Omental fat pad (tissue), 4 donors: ENCODE measurements at places on chromosomes 1 and 21.
A peak's percentile ranks its signal among the peaks of the same experiment; 100 is the strongest.

DNA sequence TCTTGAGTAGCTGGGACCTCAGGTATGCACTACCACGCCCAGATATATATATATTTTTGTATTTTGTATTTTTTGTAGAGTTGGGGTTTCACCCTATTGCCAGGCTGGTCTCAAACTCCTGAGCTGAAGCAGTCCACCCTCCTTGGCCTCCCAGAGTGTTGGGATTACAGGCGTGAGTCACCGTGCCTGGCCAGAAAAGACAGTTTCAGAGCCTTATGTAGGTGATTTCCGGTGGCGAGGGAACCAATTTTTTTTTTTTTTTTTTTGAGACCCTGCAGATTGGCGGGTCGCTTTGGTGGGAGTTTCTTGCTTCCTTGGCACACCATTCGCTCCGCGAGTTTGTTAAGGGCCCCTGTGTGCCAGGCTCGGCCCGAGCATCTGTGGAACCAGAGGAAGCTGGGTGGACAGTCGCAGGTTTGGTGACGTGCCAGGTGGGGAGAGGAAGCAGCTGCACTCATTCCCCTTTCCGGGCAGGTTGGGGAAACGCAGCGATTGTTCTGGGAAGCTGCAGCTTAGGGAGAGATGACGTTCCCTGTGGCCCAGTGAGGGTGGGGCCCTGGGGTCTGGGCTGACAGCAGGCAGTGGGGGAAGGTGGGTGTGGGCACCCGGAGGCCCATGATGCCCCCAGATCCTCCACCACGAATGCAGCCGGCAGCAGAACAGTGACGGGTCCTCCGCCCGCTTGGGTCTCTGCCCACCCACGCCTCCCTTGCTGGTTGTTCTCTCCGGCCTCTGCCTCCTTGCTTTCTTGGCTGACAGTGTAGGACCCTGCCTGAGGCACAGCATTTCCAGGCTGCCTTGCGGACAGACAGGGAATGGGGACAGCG is 25.1 kb downstream of the SPSB1 start:
- no peak for DNase-seq

- DNase-seq: no peak
These were observed 1.4 kb downstream of the NPPB start for GRCh38 chr1:11857164-11857851.

DNA sequence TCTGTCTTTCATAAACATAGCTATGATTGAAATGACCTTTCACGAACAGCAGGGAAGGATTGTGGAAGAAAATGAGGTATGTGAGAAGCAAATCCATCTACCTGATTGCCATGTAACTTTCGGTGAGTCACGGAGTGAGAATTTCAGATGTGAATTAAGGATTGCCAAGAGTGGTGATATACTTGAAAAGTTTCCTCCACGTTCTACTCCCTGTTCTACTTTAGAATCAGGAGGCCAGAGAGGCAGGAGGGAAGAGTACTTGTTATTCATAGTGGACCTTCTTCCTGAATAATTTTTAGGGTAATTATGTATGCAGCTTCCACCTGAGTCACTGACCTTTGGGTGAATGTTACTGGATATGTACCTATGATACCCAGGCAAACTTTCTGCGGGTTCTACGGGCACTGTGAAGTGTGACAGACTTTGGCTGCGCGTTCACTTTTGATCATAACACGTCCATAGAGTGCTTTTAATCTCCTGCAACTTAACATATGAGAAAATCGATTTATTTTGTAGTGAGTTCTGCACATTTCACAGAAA is 2.6 kb upstream of the KCNE1 start:
- DNase-seq: no peak

- no peak for DNase-seq
These were observed 15.9 kb downstream of the LRRC8B start for GRCh38 chr1:89540406-89540970.

GRCh38 chr1:168893359-168893801 is 164.4 kb upstream of the DPT start:
- DNase-seq: no peak

DNA sequence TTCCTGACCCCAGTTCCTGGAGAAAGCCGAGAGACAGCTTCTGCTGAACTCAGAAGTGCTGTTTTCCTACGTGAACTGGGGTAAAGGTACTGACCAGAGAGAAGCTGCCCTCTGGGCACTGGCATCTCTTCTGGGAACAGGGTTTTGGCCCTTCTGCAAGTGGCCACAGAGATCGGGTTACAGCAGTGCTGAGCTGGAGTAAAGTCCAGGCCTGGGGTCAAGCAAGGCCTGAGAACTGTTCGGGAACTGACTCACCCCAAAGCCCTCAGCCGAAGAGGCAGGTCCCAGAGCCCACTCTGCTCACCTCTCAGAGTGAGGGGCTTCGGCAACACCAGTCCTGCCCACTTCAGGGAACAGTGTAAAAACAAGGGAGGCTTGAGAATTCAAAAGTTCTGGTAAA is 177.2 kb upstream of the RUNX1 start:
- no peak for DNase-seq

DNA sequence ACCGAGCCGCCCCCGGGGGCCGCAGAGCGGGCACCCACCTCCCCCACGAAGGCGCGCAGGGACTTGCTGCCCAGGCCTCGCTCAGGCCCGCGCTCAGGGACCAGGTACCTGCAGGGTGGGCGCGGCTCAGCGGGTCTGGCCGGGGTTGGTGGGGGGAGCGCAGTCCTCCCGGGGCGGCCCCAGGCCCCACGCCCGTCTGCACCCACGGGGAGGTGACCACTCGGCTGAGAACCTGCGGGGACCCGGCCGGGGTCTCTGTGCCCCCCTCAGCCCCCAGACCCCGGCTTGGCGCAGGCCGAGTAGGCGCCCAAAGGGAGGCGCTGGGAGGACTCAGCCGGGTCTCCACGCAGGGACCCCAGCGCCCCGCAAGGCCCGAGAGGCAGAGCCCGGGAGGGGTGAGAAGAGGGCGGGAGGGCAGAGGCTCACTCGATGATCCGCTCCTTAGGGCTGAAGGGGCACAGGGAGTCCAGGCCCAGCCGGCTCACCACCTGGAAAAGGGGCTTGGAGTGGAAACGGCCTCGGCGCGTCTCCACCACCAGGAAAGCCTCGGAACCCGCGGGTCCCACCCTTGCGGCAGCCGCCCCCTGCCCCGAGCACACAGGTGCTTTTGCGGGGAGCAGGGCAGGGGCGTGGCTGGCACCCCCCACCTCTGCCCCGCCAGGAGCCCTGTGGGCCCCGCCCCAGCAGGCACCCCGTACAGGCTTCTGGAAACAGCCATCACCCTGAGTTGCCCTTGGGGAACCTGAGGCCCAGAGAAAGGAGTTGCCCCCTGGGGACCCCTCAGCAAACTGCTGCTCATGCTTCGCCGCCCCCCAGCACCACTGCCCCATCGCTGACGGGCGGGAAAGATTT is 9.3 kb downstream of the FTCD start:
- no peak for DNase-seq

- DNase-seq: no peak
These were observed 194.9 kb downstream of the HIVEP3 start for GRCh38 chr1:41723786-41724185.

DNA sequence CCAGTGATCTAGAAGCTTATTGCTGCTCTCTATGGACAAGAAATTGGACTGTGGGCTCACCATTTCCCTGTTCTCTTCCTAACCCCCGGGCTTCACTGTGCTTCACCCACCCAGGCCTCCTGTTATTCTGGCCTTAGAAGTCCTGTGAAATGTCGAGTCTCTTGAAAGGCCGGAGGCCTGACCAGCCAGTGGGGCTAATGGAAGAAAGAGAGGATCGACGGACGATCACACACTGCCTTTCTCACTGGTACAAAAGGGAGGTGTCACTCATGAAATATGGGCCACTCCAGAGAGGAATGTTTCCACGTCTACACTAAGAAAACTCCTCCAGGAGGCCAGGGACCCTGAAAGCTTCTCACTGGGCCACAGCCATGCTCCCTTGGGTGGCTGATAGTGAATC is 36.1 kb downstream of the CACNA1S start:
- no peak for DNase-seq

GRCh38 chr1:89360716-89361115 is 3.1 kb upstream of the GBP6 start:
- no peak for DNase-seq

GRCh38 chr1:93980320-93981273 is 71.4 kb upstream of the GCLM start:
- no peak for DNase-seq

DNA sequence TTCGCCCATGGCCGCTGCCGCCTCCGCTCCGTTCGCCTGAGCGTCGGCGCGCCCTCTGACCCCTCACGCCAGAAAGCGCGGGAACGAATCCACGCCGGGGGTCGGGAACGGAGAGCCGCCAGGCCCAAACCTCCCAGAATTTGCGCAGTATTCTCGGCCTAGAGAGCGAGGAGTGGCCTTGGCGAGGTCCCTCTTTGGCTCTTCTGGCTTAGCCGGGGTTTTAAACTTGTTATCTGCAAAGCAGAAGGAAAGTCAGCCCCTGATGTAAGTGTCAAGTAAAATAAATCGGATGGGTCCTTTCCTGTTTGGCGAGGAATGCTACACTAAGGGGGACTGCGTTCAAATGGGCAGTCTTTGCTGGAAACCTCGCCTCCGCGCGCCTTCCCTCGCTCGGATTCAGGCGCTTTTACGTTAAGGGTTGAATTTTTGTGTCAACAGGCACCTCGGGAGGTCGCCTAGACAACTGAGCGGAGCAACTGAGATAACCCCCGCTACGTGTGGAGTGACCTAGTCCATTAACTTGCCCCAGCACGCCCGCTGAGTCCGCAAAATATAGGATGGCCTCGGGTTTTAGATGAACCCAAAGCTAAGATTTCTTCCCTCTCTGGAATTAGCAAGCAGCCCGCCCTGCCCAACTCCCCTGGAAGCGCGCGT is 1.1 kb downstream of the HSF2BP start:
- no peak for DNase-seq

- DNase-seq: no peak
These were observed 189.2 kb upstream of the VAMP3 start for GRCh38 chr1:7581754-7582459.

DNA sequence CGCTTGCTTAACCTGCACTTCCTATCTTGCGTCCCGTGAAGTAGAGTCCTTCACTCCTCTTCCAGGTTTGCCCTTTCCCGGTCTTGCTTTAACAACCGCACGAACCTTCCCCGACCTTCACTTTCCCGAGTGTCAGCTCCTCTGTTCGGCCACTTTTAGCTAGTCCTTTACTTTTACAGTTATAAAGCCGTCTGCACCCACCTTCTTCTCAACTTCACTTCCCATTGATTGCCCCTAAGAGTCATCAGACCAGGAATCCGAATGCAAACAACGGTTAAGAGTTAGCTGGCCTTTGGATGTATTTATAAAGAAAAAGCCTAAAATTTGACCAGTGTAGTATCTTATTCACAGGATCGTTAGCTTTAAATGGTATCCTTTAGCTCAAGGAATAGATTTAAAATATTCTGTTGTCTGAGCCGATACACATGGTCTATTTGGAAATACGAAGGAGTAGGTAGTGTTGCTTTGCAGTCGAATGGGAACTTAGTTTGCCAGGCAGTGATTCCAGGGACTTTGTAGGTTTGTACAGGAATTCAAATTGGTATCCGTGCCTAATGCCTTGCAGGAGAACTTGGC is 1.4 kb downstream of the PPP2R5A start:
- peak; percentile 23 for DNase-seq

DNA sequence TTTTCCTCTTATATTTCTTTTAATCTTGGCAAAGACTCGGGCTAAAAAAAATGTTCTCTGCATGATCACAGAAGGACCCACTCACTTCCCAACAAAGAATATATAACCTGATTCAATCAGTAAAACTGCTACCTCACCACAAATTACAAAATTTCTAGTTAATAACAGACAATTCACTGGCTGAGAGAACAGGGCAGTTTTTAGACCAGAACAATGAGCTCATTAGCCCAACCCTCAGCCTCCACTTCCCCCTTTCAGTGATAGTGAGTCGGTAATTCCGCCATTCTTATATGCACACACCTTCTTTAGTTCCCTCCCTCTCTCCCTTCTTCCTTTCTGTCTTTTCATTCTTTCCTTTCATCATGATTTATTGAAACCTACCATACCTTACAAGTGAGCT is 8.9 kb downstream of the SIPA1L2 start:
- DNase-seq: no peak

GRCh38 chr1:197541411-197541810 is 233.9 kb downstream of the DENND1B start:
- DNase-seq: no peak

- no peak for DNase-seq
These were observed 50.9 kb upstream of the ARHGEF16 start for GRCh38 chr1:3403388-3404231.
